ENCODE measurements at places on chromosomes 12 and 14.

GRCh38 chr12:120760349-120761254, 35.0 kb downstream of the ACADS start:
- no peak for DNase-seq

GRCh38 chr12:125533434-125534029, 468.3 kb downstream of the AACS start:
- no peak for DNase-seq

DNA sequence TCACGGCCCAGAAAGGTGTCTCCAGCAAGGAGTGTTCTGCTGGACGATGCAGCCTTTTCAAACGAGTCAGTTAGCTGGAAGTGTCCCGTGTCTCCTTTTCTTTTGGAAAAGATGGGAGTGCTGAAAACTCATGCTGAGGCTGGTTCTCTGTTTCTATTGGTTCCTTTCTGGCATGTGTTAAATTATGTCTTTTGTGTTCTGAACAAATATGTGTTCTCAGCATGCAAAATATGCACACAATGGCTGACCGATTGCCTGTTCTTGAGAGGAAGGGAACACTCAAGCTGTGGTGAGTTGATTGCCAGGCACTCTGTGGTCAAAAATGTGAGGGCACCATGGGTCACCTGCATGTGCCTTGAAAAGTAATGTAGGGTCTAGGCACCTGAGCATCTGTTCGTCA, 181.3 kb downstream of the CACNA1C start:
- DNase-seq: no peak

DNA sequence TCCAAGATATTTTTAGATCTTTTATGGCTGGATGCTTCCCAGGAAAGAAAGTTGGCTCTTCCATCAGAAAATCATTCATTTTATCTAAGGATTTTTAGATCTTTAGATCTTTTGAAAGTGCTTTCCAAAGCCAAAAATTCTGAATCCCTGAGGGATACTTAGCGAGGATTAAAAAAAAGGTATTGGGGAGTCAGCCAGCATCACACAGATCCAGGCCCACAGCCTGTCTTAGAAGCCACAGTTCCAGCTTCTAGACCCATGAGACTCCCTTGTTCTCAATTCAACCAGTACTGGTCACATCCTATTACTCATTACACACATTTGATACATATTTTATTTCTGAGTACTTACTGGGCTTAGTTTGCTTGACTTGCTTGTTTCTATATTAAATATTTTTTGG, 49.9 kb downstream of the TSPAN8 start:
- no peak for DNase-seq

GRCh38 chr14:94748667-94749347, 21.1 kb downstream of the GSC start:
- DNase-seq: no peak

DNA sequence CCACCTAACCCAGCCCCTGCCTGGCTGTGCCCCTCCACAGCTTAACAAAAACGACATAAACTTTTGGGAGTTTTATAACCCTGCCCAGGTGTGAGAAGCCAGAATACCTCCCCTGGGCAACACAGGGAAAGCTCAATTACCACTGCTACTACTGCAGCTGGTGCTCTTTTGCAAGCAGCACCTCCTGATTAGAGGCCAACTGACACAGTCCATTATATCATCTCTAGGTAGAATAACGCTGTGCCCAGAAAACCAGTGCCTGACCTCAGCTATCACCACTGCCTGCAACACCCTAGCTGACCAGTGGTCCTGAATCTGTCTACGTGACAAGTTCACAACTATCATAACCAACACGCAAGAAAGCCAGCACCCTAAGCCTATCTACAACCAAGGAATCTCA, 34.2 kb downstream of the MDM1 start:
- DNase-seq: no peak

GRCh38 chr14:51564986-51565604, 86.6 kb upstream of the FRMD6 start:
- no peak for DNase-seq
